ENCODE measurements at places on chromosomes 7 and 10.

DNA sequence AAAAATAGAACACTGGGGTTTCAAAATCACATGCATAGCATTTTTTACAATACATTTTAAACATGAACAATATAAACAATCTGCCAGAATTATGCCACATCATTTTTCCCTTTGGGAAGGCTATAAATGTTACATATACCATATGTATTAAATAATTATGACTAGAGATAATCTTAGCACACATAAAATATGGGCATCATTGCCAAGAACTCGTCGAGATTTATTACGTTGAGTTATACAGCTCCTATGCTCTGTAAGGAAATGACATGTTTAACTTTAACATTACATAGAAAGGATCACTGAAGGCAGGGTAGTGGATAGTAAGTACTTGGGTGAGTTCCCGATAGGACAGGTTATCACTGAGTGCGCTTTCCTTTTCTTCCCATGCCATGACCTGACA is 267.8 kb downstream of the PARD3 start:
- DNase-seq: no peak

DNA sequence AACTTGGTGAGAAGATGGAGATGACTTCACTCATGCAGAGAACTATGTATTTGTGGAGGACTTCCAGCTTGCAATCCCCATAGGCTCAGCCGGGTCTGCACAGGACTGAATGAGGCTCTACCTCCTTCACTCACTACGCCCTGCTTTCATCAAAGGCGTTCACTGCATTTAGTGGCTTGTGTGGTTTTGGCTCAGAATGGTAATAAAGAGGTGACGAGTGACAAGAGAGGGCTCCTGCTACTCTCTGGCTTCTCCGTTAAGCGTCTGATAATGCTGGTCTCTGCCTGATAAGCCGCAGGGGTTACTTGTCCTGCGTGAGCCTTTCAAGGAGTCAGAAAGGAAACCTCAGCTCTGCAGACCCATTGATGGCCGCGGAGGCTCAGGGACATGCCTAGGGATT is 343.4 kb downstream of the PRPF18 start:
- no peak for DNase-seq

GRCh38 chr10:31974434-31975124 is 45.9 kb upstream of the ARHGAP12 start:
- DNase-seq: no peak

DNA sequence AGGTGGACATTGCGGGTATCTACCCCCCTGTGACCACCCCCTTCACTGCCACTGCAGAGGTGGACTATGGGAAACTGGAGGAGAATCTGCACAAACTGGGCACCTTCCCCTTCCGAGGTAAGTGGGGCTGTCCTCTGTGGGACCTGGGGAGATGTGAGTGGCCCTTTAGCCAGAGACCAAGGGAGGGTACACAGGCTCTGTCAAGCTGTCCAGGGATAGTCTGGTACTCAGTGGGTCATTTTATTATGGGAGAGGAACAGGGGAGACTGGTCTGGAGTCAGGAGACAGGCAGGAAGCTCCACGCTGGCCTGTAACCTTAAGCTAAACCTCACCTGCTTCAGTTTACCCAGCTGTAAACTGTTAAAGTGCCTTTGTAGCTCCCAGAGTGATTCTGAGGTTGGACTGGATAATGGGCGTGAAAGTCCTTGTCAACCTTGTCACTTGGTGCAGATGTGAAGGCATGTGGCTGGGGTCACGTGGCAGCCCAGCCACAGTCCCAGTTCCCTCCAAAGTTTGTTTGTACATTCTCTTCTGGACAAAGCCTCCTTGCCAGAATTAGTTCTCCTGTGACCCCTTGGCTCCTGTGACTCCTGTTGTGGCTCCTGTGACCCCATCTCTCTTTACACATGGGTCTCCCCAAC is 729 bp downstream of the HOGA1 start:
- no peak for DNase-seq

DNA sequence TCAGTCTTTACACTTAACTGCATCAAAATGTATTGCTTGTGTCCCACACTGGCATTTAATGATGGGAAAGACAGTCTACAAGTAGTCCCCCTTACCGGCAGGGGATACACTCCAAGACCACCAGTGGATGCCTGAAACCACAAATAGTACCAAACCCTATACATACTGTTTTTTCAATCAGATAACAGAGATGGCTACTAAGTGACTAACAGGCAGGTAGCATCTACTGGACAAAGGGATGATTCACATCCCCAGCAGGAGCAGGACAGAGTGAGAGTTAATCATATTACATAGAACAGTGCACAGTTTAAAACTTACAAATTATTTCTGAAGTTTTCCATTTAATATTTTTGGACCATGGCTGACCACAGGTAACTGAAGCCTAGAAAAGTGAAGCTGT is 13.2 kb downstream of the TMEM243 start:
- no peak for DNase-seq

DNA sequence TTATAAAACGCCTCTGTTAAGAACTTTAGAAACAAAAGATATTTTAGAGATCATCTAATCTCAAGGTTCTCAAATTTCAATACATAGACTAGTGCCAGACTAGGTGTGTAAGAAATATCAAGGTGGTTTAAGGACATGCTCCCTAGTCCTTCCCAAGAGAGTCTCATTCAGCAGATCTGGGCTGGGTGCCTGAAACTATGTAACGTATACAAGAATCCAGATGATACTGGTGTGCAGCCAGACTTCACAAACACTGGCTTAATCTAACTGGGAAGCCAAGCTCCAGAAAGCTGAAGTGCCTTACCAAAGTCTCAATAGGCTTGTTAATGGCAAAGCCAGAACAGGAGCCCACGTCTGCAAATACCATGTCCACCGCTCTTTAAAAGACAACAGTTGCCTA is 105.0 kb upstream of the AMPH start:
- DNase-seq: no peak

DNA sequence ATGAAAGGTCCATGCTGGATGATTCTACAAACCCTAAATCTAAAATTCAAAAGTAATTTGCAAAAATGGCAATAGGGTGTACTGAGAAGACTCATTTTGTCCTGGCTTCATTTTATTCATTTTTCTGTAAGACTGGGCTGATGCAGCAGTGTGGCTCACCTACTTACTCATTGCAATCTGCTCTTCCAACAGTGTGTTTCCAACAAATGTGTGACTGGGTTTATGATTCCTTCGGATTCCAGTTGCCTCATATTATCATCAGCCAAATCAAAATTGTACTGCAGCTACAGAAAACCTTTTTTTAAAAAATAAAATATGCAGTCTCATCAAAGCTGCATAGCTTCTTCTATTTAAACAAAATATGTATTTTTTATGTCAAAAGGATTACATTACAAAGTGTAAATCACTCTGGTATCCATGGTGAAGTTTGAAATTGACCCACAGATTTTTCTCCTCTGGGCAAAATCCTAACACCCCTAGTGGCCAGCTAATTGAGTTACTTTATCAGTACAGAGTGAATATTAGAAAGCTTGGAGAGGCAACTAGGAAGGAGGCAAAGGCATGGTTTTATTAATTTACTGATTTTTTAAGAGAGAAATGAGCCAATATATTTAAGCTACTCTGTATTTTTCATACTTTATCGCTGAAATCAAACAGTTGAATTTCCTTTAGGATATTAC is 390.3 kb downstream of the MAGI2 start:
- no peak for DNase-seq

DNA sequence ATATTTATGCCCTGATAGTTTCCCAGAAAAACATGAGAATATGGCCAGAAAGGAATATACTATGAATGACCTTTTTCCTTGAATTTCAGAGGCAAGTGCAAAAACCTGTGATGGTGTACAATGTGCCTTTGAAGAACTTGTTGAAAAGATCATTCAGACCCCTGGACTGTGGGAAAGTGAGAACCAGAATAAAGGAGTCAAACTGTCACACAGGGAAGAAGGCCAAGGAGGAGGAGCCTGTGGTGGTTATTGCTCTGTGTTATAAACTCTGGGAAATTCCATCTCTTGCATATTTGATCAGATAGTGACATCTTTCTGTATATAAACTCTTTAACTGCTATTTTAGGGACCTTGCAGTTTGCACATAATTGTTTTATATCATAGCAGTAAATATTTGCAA is 33.7 kb downstream of the RAB18 start:
- DNase-seq: no peak

GRCh38 chr7:98638853-98639252 is 21.8 kb downstream of the NPTX2 start:
- no peak for DNase-seq
